ENCODE measurements at places on chromosomes 13 and 19.

- DNase-seq, result no peak
Observed at GRCh38 chr19:4232614-4233281, 3.4 kb downstream of the EBI3 start.

DNA sequence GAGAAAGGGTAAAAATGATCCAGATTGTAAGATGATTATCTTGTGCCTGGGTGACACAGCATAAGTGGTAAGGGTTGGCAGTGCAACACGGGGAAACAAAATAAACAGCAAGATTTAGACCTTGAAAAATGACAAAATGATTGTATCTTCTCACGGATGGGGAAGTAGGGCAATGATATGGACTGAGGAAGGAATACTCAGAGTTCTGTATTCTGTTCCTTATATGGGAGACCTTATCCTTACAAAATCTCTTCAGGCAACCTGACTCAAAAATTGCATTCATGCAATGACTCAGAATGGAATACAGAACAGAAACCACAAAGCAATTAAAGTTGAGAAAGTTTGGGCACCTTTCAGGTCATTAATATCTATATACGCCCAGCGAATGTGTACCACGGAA, 149.0 kb downstream of the HS6ST3 start:
- no peak for DNase-seq

DNA sequence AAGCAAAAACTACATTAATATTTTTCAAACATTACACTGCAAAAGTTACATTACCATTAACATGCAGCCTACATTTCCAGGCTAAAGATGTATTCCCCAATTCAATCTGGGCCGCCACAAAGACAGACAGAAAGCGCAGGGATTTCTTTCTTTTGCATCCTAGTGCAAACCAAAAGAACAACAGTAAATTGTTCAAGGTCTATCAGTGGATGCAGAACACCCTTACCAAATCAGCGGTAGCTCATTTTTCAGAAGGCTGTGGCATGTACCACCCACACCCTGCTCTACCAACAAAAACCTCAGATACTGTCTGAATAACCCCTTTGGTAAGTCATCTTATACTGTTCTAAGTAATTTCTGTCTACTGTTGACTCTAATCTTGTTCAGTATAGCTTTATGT, 3.6 kb downstream of the TPT1 start:
- DNase-seq, result no peak

GRCh38 chr13:41267106-41267505, 3.7 kb upstream of the MTRF1 start:
- DNase-seq, result no peak

GRCh38 chr13:27979001-27979643, 9.4 kb downstream of the URAD start:
- no peak for DNase-seq

- no peak for DNase-seq
Observed at GRCh38 chr19:13825489-13826441, 30.5 kb downstream of the ZSWIM4 start.

DNA sequence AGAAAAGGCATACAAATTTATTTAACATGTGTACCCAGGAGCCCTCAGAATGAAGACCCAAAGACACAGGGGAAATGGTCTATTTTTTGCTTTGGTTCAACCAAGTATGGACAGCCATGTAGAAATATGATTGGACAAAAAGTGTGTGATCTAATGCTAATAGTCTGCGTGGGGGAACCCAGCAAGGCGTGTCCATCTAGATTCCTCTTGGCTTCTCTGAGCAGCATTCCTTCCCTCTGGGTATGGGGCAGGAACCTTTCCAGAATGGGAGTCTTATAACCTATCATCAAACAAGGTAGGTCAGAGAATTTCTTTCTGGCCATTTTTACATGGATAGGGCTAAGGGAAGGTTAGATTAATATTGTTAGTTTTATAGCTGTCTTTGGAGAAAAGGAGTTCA, 698.2 kb downstream of the FGF9 start:
- DNase-seq, result no peak

GRCh38 chr19:10283301-10284064, 3.3 kb upstream of the ICAM4 start:
- no peak for DNase-seq

GRCh38 chr13:114035583-114036531, 62.0 kb upstream of the C13orf46 start:
- DNase-seq, result no peak

DNA sequence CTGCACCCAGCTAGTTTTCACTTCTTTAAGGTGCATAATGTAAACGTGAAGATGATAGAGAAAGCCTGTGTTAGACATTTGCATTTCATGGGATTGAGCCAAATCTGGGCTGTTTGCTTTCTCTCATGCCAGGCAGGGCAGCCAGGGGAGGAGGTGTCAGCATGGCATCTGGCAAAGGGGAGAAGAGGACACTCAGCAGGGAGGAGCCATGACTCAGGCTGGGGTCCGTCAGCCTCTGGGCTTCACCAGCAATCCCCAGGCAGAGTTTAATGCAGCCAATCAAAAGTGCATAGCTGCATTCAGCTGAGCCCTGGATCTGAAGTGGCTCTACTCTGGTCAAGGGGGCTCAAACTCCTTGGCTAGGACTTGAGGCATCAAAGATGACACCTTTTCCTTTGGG, 23.5 kb downstream of the EBPL start:
- DNase-seq, result no peak

DNA sequence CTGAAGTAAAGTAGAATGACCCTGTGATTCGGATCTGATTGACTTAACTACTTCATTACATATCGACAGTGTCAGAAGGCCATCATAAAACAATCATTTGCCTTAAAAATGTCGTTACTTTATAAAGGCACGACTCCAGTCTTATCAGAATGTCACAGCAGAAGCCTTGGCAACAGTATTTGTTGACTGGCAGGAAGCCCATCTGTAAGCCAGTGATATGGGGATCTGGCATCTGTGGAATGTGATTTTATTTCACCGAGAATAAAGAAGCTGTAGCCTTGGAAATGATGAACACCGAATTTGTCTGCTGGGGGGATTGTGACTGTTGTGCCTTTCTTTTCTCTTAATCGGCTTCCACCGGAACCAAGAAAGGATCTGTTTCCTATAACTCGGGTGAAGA, 362.5 kb downstream of the TDRD3 start:
- no peak for DNase-seq

- no peak for DNase-seq
Observed at GRCh38 chr13:113601166-113602070, 16.9 kb downstream of the TFDP1 start.

GRCh38 chr19:3556978-3557460, 367 bp downstream of the MFSD12 start:
- peak; percentile 34 for DNase-seq

GRCh38 chr13:102441085-102441484, 39.2 kb upstream of the FGF14 start:
- no peak for DNase-seq

- no peak for DNase-seq
Observed at GRCh38 chr13:75402787-75403186, 79.2 kb downstream of the TBC1D4 start.

DNA sequence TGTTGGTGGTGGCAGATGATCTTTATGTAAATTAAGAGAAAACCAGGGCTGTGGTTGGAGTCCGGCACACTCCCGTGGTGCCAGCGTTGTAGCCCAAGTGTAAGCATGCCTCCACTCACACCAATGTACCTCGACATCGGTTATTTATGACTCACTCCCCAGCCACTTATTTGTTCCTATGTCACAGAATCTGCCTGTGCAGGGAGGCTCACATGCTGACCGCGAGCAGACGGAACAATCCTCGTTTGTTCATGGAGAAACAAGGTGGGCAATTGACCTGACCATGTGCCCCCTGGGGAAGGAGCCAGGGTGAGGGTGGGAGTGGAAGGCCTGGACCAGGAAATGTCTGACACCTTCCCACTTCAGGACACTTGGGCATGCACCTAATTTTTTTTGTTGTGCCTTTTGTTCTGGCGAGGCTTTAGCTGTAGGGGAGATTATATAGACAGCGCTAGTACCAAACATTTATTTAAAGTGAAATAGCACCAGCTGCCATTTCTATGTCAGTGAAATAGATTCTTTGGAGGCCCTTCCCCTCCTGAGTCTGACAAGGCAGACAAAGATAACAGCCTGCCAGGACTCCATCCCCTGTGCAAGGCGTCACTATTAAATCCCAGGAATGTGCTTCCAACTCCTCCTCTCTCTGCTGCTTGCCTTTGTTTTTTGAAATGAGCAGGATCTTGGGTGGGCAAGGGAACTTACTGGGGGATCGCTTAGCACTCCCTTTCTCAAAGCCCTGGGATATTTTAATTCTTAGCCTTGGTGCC, 394.2 kb downstream of the FGF9 start:
- no peak for DNase-seq

- no peak for DNase-seq
Observed at GRCh38 chr19:10936661-10937084, 8.1 kb downstream of the TIMM29 start.

- no peak for DNase-seq
Observed at GRCh38 chr13:72985610-72986009, 73.2 kb upstream of the KLF5 start.

GRCh38 chr19:55486971-55487923, 989 bp upstream of the SSC5D start:
- no peak for DNase-seq

DNA sequence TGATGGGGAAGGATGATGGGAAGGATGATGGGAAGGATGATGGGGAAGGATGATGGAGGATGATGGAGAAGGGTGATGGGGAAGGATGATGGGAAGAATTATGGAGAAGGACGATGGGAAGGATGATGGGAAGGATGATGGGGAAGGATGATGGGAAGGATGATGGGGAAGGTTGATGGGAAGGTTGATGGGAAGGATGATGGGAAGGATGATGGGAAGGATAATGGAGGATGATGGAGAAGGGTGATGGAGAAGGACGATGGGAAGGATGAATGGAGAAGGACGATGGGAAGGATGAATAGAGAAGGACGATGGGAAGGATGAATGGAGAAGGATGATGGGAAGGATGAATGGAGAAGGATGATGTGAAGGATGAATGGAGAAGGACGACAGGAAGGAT, 13.5 kb downstream of the C2CD4C start:
- no peak for DNase-seq

DNA sequence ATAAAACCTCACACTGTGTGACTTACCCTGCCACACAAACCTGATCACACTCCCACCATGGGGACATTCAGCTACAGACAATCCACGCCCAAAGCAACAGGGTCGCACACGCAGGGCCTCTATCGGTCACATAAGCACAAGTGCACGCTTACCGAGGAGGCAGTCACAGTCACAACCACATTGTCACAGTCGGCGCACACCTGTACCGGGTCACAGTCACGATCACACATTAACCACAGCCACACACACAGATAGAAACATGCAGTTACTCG, 579 bp downstream of the ZNF566 start:
- DNase-seq, result peak; percentile 47

GRCh38 chr13:94224670-94225069, 254.8 kb downstream of the DCT start:
- no peak for DNase-seq

DNA sequence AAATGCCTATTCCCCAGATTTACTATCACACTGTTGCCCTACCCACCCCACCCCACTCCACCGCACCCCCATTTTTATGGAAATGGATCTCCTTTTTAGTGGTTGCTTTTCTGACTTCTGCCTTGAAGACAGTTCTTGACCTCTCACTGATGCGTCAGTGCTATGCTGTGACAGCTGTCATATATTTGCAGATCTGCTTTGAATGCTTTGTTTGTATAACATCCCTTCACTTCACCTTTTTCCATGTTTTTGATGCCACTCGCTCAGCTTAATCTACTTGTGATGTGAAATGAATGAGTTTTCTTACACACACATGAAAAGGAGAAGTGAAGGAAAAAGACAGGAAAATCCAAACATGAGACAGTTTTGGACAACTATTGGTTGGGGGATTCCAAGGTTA, 731.0 kb downstream of the SLITRK6 start:
- no peak for DNase-seq

DNA sequence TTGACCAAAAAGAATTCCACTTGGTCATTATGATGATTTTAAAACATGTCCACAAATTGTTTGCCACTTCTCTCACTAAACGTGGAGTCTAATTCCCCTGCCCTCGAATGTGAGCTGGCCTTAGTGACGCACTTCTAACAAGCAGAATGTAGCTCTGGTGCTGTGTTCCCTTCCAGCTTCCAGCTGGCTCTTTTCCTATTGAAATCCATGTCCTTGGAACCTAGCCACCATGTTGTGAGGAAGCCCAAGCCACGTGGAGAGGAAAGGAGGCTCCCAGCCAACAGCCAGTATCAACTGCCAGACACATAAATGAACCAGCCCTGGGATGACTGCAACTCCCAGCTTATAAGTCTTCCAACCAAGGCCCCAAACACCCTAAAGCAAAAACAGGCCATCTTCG, 23.6 kb upstream of the CEBPA start:
- no peak for DNase-seq

All from activated CD4-positive, CD25-positive, alpha-beta regulatory T cell (primary cell).